Left renal cortex interstitium (tissue), 4 donors: ENCODE measurements at places on chromosomes 4 and X. TPM values are rescaled to one million over a fixed set of nuclear protein-coding genes. Genes with fewer than 3 reads are reported as not detected.

IL2 gene
- not detected for polyA plus RNA-seq

TASL gene
- 0.72 TPM for polyA plus RNA-seq

DNA sequence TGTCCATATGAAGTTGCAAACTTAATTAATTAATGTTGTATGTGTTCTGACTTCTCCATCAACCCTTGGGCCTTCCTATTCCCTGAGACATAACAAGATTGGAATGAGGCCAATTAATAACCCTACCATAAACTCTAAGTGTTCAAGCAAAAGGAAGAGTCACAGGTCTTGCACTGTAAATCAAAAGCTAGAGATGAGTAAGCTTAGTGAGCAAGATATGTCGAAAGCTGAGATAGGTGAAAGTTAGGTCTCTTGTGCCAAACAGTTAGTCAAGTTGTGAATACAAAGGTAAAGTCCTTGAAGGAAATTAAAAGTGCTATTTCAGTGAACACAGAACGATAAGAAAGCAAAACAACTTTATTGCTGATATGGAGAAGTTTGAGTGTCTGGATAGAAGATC, 58.2 kb upstream of the GPRIN3 start:
- DNase-seq, result no peak

DNA sequence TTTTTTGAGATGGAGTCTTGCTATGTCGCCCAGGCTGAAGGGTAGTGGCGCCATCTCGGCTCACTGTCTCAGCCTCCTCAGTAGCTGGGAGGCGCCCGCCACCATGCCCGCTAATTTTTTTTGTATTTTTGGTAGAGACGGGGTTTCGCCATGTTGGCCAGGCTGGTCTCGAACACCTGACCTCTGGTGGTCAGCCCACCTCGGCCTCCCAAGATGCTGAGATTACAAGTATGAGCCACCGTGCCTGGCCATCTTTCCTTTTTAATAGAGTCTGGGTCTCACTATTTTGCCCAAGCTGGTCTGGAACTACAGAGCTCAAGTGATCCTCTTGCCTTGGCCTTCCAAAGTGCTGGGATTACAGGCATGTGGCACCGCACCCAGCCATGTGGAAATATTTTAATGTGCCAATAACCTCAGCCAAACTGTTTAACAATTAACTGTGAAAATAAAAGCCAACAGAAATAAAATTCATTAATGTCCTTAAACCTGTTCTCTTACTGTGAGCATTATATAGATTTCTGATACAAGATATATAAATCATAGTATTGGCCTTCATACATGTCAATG, 16.3 kb downstream of the PDS5A start:
- no peak for DNase-seq

- no peak for DNase-seq
Measured at GRCh38 chrX:7330556-7330955, 182.6 kb upstream of the PUDP start.

- DNase-seq, result no peak
Measured at GRCh38 chr4:175106301-175106700, 188.1 kb downstream of the ADAM29 start.

DNA sequence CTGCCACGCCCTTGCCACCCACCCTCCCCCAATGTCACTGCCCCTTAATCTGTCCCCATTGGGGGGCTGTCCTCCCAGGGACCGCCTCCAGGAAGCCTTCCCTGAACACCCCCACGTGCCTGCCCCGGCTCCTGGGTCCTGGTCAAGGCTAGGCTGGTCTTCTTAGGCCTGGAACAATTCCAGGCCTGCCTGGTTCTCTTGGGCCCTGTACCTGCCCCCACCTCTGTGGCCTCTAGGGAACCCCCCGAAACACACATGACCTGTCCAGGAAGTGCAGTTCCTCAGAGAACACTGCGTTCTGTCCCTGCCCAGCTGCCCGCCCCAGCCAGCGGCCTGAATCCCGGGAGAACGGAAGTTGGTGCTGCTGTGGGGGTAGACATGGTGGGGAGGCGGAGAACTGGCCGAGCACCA, 5.1 kb downstream of the MXD4 start:
- DNase-seq, result no peak

- DNase-seq, result no peak
Measured at GRCh38 chrX:53900623-53901022, 143.7 kb downstream of the PHF8 start.

- DNase-seq, result no peak
Measured at GRCh38 chr4:48467891-48468290, 15.3 kb upstream of the SLC10A4 start.

- no peak for DNase-seq
Measured at GRCh38 chr4:56139241-56139827, 190.6 kb downstream of the CEP135 start.

DNA sequence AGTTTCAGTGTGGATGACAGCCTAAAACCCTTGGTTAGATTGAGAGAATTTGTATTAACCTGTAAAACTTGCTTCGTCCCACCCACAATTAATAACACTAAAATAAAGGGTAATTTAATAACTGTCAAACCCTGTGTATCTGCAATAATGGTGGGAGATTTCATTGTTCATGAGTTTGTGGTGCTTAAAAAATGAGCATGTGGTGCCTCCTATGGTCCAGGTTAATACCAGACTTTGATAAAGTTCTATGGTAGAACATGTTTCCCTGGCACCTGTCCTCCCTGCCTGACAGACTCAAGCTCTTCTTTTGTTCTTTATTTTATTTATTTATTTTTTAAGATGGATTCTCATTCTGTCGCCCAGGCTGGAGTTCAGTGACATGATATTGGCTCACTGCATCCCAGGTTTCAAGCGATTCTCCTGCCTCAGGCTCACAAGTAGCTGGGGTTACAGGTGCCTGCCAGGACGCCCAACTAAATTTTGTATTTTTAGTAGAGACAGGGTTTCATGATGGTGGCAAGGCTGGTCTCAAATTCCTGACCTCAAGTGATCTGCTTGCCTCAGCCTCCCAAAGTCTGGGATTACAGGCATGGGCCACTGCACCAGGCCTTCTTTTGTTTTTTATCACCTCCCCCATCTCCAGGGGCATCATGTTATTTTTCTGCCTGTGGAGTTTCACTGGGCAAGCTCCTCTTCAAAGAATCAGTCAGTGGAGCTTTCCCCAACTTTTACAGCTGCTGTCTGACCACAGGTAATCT, 289.2 kb downstream of the NR3C2 start:
- DNase-seq, result peak; percentile 39

KLHL4 gene
- 7.1 TPM for polyA plus RNA-seq

DNA sequence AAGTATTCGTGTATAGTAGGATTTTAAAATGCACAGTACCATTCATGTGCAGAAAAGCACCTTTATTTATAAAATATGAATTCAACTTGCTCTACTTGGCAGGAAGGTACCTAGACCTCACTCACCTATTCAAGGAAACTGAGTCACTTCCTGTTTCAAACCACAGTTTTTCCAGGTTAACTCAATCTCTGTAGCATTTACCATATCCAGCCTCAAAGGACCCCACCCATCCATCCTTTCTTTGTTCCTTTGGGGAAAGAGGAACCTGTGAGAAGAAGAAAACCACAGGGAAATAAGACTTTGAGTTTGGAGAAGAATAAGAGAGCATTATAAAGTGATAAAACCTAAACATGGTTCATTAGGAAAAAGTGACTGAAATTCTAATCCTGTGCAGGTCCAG, 250.7 kb downstream of the CBR4 start:
- DNase-seq, result no peak

- DNase-seq, result no peak
Measured at GRCh38 chrX:84123585-84123984, 64.4 kb downstream of the RPS6KA6 start.
